Esophagus muscularis mucosa (tissue), 4 donors: ENCODE measurements at places on chromosomes 11 and 22. TPM values are rescaled to one million over a fixed set of nuclear protein-coding genes. Genes with fewer than 3 reads are reported as not detected.

- H3K27me3 ChIP-seq, result peaks cover 23% of the 10 kb centered on the region
- no peaks in the 10 kb centered on the region for H3K4me1 ChIP-seq
- H3K4me3 ChIP-seq, result no peak overlapping the region
- H3K27ac ChIP-seq, result no peak overlapping the region
- H3K36me3 ChIP-seq, result no peaks in the 10 kb centered on the region
These were observed 1.2 kb upstream of the PLA2G3 start for GRCh38 chr22:31141551-31141950.

DNA sequence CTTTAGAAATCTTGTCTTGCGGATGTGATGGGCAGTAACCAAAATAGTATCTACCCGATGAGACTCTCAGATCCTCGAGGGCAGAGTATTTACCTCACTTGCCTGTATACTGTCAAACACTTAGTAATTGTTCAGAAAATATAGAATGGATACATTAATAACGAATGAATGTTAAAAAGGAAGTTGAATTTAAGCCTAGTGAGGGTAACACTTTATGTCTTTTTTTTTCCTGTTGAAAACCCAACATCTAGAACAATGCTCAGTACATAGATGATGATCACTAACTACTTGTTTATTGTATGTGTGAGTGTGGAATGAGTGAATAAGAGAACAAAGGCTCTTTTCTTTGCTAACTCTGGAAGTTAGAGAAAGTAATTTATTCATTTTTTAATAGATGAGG is 195.7 kb downstream of the MIAT start:
- H3K27ac ChIP-seq, result no peak overlapping the region
- H3K27me3 ChIP-seq, result no peaks in the 10 kb centered on the region
- H3K4me1 ChIP-seq, result no peaks in the 10 kb centered on the region
- DNase-seq, result no peak
- no peak overlapping the region for H3K4me3 ChIP-seq
- no peaks in the 10 kb centered on the region for H3K36me3 ChIP-seq

DNA sequence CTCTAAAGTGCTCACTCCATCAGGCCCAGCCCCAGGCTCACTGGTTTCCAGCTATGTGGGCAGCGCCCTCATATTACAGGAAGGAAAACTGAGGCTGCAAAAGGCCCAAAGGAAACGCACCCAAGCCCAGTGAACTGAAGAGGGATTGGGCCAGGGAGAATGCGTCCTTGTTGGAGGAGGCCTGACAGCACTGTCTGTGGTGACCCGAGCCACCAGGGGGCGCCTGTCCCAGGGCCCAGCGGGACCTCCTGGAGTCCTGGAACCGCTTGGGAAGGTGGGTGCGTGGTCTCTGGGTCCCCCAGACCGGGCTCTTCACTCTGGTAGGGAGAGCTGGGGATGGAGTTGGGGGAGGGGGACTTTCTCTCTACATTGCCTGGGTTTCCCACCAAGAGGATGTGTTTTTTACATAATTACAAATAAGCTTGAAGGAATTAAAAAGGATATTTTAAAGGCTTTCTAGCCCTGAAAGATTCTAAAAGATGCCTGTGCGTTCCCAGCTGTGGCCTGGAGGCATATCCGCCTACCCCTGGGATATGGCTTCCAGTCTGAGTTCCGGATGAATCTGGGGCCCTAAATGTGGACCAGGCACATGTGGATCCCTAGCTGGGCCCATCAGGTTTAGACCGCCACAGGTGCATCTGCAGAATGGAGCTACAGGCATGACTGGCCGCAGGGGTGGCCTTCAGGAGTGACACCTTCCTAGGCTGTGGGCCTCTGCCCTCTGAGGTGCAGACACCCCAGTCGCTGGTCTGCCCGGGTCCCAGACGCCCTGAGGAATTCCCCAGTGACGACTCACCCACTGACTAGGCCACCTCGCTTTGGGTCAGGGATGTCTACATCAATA is 4.2 kb downstream of the SPI1 start:
- H3K4me1 ChIP-seq, result peaks cover 8% of the 10 kb centered on the region
- H3K27me3 ChIP-seq, result no peaks in the 10 kb centered on the region
- DNase-seq, result no peak
- H3K4me3 ChIP-seq, result no peak overlapping the region
- no peaks in the 10 kb centered on the region for H3K36me3 ChIP-seq

DNA sequence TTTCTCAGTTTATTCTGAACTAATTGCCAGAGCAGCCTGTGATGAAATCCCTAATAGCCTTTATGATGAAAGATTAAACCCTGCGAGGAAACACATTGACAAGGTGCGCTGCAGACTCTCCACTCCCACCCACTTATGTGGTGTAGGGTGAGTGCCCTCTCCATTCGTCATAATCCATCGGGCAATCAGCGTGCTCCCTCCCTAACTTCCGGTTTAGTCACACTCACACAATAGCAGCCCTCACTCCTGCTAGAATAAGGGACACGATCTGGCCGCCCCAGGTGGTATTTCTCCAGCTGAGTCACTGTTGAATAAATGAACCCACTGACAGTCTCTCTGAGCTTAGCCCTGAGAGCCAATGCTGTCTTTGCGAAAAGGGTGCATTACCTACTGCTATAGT is 188.3 kb downstream of the OPCML start:
- no peak overlapping the region for H3K4me3 ChIP-seq
- H3K27ac ChIP-seq, result no peak overlapping the region
- no peaks in the 10 kb centered on the region for H3K4me1 ChIP-seq
- no peak for DNase-seq
- H3K36me3 ChIP-seq, result no peaks in the 10 kb centered on the region

DNA sequence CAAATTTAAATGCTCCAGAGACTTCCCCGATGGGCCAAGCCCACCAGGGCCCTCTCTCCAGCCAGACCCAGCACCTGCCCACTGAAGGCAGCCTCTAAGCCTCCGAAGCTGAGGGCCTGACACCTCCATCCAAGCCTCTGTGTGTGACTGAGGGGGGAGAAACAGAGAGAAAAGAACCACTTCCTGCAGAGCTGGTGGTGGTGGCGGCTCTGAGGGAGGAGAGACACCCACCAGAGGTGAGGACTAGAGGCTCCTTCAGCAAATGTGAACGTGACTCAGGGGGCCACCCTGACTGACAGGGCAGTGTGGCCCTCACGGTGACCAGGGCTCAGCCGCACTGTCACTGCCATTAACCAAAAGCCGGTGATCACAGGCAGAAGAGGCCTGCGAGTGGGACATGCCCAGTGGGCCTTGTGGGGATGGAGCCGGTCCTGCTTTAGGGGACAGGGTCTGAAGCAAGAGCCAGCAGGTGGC is 31.0 kb upstream of the CD5 start:
- no peaks in the 10 kb centered on the region for H3K27me3 ChIP-seq
- H3K4me3 ChIP-seq, result no peak overlapping the region
- peaks cover 15% of the 10 kb centered on the region for H3K4me1 ChIP-seq
- no peak overlapping the region for H3K27ac ChIP-seq
- no peak for DNase-seq

- DNase-seq, result no peak
- H3K36me3 ChIP-seq, result no peaks in the 10 kb centered on the region
- H3K4me3 ChIP-seq, result no peak overlapping the region
- no peak overlapping the region for H3K27ac ChIP-seq
- H3K27me3 ChIP-seq, result peaks cover 16% of the 10 kb centered on the region
- no peaks in the 10 kb centered on the region for H3K4me1 ChIP-seq
These were observed 14.2 kb upstream of the RFPL2 start for GRCh38 chr22:32219026-32219425.

The CDC42EP2 gene
- 90.1 TPM for total RNA-seq

- DNase-seq, result no peak
- H3K4me3 ChIP-seq, result peak overlapping the region; percentile 28
- H3K4me1 ChIP-seq, result peaks cover 55% of the 10 kb centered on the region
- peaks cover 11% of the 10 kb centered on the region for H3K27me3 ChIP-seq
- no peaks in the 10 kb centered on the region for H3K36me3 ChIP-seq
These were observed 18.5 kb upstream of the CBX7 start for GRCh38 chr22:39170825-39171622.

GRCh38 chr11:44759743-44760476 is 33.1 kb downstream of the TSPAN18 start:
- no peak for DNase-seq
- peaks cover 4% of the 10 kb centered on the region for H3K36me3 ChIP-seq
- H3K27me3 ChIP-seq, result no peaks in the 10 kb centered on the region
- H3K27ac ChIP-seq, result peak overlapping the region; percentile 85

The BATF2 gene
- total RNA-seq, result 0.42 TPM

GRCh38 chr11:64244966-64245365 is 1.8 kb downstream of the PPP1R14B start:
- DNase-seq, result no peak
- H3K4me1 ChIP-seq, result peaks cover 36% of the 10 kb centered on the region
- peak overlapping the region; percentile 69 for H3K4me3 ChIP-seq

The RFPL3 gene
- total RNA-seq, result not detected

- no peak overlapping the region for H3K27ac ChIP-seq
- DNase-seq, result no peak
- peaks cover 12% of the 10 kb centered on the region for H3K4me1 ChIP-seq
- H3K27me3 ChIP-seq, result no peaks in the 10 kb centered on the region
- H3K36me3 ChIP-seq, result peaks cover 28% of the 10 kb centered on the region
- H3K4me3 ChIP-seq, result no peak overlapping the region
These were observed 4.3 kb upstream of the RRM1 start for GRCh38 chr11:4090258-4090657.

The RPS6KA4 gene
- total RNA-seq, result 19.1 TPM

GRCh38 chr11:74072721-74073120 is 63.8 kb upstream of the UCP3 start:
- no peaks in the 10 kb centered on the region for H3K27me3 ChIP-seq
- H3K27ac ChIP-seq, result no peak overlapping the region
- peaks cover 52% of the 10 kb centered on the region for H3K36me3 ChIP-seq
- no peaks in the 10 kb centered on the region for H3K4me1 ChIP-seq
- no peak overlapping the region for H3K4me3 ChIP-seq

DNA sequence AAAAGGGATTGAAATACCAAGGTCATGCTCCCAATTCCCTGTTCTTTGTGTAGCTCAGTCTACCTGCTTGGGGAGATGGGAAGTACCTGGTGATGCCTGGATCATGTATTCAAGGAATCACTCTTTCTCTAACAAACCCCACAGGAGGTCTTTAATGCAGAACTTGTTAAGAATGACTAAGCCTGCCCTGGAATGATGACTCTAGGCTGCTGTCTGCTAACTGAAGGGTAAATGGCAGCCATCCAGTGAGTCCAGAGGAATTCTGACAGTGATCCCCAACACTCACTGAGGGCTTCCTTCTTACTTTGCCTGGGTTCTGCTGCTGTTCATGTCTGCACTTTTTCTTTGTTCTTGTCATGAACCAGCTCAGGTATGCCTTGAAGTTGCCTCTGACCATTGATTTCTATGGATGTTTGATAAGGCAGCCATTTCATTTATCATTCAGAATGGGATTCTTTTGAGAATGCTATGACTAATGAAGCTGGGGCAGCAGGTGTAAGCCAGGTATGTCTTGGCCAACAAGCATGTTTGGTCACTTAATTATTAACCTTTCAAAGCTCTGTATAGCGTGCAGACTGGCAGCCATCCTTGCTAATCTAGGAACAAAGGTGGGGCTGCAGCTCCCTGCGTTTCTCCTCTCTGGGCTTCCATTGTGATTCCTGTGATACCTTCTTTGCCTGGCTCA is 11.4 kb downstream of the PRSS23 start:
- peaks cover 26% of the 10 kb centered on the region for H3K4me1 ChIP-seq
- no peak overlapping the region for H3K4me3 ChIP-seq
- no peaks in the 10 kb centered on the region for H3K36me3 ChIP-seq

DNA sequence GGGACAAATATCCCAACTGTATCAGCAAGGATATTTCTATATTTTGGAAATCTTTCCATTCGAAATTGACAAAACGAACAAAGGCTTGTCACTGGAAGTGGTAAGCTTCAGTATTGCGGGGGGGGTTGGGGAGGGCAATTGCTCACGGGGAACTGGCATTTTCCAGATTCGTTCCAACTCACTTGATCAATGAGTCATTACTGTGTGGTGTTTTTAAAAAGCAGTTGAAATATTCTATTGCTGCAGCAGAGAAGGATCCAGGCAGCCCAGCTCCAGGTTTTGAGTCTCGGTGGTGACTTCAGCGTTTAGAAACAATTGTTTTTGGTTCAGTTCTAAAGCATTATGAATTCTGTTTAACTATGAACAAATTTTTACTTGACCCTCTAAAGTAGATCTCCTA is 33.8 kb upstream of the FBLN1 start:
- no peaks in the 10 kb centered on the region for H3K27me3 ChIP-seq
- no peak overlapping the region for H3K27ac ChIP-seq
- no peaks in the 10 kb centered on the region for H3K4me1 ChIP-seq
- no peak for DNase-seq

DNA sequence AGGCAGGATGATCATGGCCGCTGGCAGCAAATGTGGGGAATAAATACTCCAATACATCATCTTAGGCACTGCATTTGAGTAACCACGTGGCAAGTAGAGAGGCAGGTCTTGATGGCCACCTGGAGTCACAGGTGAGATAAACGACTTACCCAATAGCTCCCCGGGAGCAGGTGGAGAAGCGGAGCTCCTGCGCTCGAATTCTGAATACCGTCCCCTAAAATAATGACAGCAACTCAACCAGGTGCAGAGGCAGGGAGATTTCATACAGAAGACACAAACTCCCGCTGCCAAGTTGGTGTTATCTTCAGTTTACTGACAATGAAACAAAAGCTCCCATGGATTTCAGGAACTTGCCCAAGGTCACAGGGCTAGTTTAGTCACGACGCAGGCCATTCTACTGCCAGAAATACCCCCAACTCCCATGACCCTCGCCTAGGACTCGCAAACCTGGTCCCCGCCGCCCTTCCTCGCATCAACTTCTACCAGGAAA is 437 bp downstream of the SLC43A3 start:
- H3K4me1 ChIP-seq, result peaks cover 60% of the 10 kb centered on the region
- H3K27me3 ChIP-seq, result no peaks in the 10 kb centered on the region
- peak overlapping the region; percentile 98 for H3K27ac ChIP-seq
- H3K36me3 ChIP-seq, result peaks cover 20% of the 10 kb centered on the region
- peak overlapping the region; percentile 62 for H3K4me3 ChIP-seq
- no peak for DNase-seq

GRCh38 chr11:23674866-23675265 is 814.6 kb upstream of the CCDC179 start:
- no peak for DNase-seq
- H3K27ac ChIP-seq, result no peak overlapping the region
- H3K27me3 ChIP-seq, result no peaks in the 10 kb centered on the region
- H3K4me1 ChIP-seq, result no peaks in the 10 kb centered on the region
- no peaks in the 10 kb centered on the region for H3K36me3 ChIP-seq

DNA sequence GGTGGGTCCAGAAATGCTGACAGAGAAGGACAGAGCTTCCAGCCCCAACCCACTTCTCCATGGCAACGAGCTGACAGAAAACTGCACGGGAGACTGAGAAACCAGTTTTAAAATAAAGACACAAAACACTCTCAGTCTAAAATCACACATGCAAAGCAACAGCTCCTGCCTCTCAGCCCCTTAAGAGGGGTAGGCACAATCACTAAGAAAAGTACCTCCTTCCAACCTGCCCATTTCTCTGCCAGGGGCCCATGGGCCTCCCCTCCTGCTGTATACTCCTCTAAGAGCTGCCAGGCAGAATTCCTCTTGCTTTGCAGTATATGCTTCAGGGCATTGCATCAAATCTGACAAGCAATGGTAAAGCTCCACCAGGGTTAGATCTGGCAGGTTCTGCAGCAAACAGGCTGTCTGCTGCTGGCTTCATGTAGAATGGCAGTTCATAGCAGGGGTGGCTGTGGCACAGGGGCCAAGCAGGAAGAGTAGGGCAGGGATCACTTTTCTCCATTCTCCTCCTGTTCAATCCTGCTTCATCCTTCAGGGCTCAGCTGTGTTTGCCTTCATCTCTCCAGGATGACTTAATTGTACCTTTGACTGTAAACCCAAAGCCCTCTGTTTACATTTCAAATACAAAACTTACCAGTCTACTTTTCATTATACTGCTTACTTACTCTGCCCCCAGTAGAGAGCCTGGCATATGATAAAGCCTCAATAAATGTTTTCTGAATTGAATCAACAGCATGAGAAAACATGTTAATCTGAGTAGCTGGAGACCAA is 77.7 kb downstream of the KCNC1 start:
- no peaks in the 10 kb centered on the region for H3K36me3 ChIP-seq
- no peak overlapping the region for H3K4me3 ChIP-seq
- H3K27ac ChIP-seq, result peak overlapping the region; percentile 21
- no peaks in the 10 kb centered on the region for H3K27me3 ChIP-seq

The CCDC90B gene
- 27.2 TPM for total RNA-seq
